ENCODE measurements at places on chromosomes 5 and 9.

DNA sequence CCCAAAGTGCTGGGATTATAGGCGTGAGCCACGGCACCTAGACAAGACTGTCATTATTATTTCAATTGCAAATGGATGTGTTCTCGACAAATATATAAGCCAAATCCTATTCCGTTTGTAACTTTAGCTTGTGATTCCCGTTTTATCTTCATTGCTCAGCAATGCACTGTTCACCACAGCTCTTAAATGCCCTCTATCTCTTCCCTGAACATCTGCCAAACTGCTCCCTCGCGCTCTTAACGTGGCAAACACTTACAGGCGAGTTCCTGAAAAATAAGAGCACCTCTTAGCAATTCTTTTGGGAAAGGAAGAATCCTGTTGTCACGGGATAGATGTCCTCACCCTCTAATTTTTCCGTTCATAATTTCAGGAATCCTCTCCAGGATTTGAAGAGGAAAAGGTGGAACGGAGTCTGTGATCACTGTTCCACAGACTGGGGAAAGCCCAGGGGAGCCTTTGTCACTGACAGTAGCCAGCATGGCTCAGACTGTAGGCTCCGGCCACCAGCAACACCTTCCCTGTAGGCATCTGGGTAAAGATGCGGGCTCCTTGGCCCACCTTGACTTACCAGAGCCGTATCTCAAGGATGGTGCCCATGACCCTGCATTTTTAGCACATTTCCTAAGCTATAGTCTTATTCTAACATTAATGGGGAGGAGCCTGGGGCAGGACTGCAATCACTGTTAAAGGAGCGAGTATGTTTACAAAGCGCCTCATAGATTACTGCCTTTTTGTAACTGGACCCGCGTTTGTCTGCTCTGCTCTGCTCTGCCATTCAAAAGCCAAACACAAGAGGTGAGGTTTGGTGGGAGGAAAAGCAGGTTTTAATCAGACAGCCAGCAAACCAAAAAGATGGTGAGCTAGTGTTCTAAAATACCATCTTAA is 20.2 kb upstream of the GNPDA1 start:
- no peak for DNase-seq

DNA sequence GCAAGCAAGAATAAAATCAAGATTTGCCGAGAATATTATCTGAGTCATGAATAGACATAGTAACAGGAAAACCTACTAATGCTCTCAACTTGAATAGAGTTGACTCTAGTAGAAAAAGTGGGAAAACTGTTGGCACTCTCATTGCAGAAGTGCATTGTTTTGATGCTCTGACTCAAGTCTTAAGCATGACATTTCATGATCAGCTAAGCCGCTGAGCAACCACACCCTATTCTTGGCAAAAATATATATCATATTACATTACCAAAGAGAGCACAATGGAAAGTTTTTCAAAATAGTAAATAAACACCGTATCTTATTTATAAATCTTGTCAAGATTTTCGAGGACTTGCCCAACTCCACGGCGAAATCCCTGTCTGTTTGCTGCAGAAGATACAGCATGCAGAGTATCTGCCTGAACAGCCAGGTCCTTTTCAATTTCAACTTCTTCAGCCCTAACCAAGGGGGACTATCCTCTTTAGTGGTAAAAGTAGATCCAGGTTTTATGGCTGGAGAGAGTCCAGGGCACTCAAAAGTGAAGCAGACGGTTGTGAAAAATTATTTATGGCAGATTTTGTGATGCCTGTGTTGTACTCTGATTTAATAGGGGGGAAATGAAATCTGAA is 13.9 kb upstream of the ADAMTSL1 start:
- no peak for DNase-seq

DNA sequence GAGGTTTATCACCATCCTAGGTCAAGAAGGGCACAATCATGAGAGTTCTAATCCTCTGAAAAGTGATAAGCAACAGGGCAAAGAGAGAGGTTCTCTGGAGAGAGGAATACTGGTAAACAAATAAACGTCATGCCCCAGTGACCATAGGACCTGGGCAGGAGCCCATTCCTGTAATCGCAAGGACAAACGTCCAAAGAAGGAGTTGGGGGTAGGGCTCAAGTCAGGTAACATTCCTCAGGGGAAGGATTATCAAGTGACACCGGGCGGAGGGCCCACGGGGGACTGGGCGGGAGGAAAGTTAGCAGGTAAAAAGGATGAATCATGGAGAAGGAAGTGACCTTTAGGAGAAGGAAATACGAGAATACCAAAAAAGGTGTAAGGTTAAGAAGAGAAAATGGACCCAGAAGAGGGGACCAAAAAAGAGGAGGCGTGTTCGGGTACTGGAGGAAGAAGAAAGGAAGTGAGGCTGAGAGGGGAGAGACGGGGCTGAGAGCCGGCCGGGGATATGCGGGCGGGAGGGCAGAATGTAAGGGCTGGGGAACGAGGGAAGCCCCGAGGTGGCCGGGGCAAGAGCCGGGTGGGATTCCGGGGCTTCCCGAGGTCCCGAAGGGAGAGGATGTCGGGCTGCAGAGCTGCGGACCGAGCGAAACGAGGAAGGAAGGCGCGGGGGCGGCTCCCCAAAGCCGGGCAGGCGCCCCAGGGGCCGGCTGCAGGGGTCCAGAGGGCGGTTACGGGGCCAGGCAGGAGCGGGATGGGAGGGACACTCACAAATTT is 583 bp downstream of the DIAPH1 start:
- peak; percentile 80 for DNase-seq

DNA sequence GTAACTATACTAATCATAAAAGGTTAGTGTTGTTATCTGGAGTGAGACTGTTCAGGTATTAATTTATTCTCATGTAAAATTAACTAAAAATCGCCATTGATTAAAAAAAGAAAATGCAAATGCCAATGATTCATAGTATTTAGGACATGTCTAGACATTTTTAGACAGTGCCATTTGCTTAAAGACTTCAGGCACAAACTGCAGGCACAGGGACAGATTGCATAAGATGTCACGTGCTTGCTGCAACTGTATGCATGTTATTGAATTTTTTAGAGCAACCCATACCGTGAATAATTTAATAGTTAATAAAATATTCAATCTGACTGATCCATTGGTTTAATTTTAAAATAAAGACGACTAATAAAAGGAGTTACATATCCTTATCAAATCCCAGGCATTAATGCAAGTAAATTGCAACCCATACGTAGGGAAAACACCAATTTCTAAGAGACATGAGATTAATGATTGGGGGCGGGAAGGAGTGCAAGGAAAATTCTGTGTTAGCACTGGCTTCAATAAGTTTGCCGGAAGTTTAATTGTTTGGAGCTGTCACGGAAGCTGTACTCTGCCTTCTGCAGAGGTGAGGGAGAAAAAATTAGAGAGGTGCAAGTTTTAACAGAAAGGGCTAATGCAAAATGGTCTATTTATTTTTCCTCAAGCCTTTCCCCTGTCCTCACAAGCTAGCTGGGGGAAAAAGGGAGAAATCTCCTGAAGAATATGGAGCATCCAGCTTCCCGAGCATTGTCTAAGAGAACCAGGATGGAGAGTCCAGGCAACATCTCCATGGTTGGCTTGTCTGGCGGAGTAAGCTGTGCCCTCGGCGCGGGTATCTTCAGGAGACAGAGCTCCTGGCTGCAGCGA is 2.9 kb downstream of the EDIL3 start:
- no peak for DNase-seq

- DNase-seq, result no peak
Observed at GRCh38 chr5:142576303-142576702, 109.6 kb downstream of the FGF1 start.

GRCh38 chr5:14884062-14884612 is 12.6 kb upstream of the ANKH start:
- DNase-seq, result no peak

- no peak for DNase-seq
Observed at GRCh38 chr5:88740604-88741185, 142.3 kb downstream of the MEF2C start.

DNA sequence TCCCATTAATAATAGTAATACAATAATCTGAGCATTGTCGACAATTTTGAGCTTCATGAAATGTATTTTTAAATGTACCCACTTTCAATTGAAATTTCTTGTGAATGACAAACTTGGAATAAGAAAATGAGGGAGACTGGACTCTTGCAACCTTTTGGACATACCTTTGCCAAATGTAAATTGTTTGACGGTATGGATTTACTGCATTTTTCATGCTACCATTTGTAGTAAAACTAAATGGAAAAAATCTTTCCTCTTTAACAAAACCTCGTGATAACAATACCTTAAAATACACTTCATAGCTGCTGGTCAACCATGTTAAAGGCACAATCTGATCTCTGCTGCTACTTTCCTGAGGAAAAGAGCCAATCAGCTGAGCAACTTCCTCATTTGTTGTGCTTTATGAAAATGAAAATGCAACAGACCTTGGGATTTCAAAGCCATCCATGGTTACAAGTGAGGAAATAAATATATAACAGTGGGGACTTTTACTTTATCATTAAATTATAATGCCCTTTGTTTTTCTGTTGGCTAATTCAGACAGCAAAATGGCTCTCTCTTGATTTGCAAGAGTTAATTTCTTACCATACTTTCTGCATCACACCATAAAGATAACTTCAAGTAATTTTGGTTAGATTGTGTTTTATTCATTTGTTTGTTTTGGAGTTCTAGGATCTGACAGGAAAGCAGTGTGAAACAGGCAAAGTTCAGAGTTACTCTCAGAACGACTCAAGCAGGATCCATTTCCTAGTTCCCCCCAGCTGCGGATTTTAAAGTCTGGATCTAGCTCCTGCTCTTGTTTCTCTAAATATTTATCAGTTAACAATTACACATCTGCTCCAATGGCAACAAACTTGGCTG is 1.1 kb downstream of the ALDH1A1 start:
- DNase-seq, result peak; percentile 53

DNA sequence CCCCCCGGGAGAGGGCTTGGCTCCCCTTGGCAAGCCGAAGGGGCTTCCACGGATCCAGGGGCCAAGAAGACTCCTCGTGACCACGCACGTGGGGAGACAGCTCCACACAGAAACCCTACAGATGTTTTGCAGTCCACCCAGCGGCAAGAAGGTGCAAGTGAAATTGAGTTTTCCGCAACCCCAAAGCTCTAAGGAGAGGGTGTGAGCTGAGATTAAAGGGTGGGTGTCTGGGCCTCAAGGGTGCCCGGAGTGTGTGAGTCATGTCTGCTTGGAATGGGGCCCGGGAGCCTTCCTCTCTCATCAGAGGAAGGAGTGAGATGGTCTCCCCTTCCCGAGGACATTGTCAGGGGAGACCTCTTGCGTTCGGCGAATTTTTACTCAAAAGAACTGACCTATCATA is 79.1 kb downstream of the OLFM1 start:
- no peak for DNase-seq

DNA sequence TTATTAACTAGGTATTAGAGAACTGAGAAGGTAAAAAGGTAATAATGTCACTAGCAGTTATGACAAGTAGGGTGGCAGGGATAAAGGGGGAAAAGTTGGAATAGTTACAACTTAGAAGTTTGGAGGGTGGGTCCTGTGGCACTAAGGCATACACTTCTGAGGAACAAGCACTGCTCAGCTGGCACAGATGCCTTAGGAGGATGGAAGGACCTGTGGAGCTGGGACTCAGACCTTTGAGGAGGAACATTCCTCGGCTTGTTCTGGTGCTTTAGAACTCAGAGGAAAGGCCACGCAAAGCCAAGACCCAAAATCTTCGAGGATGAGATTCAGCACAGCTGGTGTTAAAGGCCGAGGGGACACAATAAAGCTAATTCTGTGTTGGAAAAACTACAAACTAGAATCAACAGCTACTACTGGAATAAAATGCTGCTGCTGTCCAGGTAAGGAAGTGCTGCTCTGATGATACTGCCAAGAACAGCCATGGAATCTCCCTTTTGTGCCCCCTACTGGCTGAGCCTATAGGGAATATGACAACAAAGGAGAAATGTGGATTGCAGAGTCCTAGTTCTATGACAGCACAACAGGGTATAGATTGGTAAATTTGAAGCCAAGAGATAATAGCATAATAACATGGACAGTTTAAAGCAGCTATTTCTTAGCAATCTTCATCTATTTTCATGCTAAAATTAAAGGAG is 126.7 kb downstream of the SLC25A46 start:
- DNase-seq, result peak; percentile 67

- no peak for DNase-seq
Observed at GRCh38 chr9:13956107-13956506, 357.8 kb downstream of the NFIB start.

- DNase-seq, result no peak
Observed at GRCh38 chr5:62690421-62690820, 111.8 kb downstream of the LRRC70 start.

GRCh38 chr5:88729084-88729828 is 153.7 kb downstream of the MEF2C start:
- DNase-seq, result peak; percentile 88

DNA sequence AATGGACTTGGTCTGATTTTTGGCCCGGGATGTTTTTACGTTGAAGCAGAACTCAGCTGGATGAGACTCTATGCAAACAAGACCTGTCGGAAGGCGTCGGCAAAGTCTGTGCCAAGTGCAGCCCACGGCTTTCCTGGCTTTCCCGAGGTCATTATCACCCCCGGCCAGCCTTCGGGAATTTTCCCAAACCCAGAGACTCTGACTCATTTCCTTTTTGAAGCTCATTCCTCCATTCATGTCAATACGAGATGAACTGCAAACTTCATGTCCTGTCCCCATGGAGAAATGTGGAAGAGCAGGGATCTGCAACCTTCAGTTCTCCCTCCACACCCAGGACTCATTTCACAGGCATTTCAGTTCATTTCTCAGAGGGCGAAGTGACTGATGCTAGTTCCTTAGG is 95.3 kb downstream of the IRX2 start:
- no peak for DNase-seq

DNA sequence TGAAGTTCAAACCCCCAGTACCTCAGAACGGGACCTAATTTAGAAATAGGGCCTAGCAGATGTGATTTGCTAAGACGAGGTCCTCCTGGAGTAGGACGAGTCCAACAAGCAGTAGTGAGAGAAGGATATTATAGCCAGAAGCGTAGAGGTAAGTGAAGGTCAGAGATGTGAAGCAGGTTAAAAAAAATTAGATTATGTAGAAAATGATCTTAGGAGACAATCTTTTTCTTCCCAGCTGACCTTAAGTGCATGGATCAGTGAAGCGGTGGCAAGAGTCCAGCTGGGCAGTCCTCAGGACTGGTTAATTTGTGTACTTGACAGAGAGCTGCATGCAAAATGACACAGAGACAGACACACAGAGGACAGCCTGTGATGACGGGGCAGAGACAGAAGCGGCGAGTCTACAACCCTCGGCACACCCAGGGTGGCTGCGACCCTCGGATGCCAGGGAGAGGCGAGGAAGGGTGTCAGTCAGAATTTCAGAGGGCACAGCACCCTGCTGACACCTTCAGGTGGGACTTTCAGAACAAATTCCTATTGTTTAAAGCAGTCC is 131.4 kb upstream of the IRX4 start:
- DNase-seq, result no peak

GRCh38 chr5:78597068-78597973 is 51.3 kb downstream of the LHFPL2 start:
- no peak for DNase-seq

DNA sequence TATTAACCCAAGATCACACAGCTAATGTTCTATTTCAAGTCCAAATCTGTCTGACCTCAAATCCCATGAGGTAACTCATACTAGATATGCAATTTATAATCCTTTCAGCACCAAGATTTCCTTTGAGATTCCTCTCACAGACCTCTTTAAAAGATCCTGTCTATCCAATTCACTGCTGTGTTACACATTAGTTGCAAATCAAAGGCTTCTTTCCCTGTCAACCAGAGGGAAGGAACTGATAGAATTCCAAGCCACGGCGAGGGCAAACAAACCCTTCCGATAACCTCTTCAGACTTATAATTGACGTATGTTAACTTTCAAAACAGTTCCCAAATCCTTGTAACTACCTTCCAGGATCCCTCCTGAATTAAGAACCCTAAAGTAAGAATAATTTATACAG is 168.9 kb downstream of the DRD1 start:
- no peak for DNase-seq

- no peak for DNase-seq
Observed at GRCh38 chr5:158928404-158928803, 171.3 kb downstream of the EBF1 start.

GRCh38 chr9:85522459-85523092 is 219.2 kb downstream of the AGTPBP1 start:
- DNase-seq, result no peak

Data from HT-29 (cell line).